ENCODE measurements at places on chromosomes 5 and 9.

DNA sequence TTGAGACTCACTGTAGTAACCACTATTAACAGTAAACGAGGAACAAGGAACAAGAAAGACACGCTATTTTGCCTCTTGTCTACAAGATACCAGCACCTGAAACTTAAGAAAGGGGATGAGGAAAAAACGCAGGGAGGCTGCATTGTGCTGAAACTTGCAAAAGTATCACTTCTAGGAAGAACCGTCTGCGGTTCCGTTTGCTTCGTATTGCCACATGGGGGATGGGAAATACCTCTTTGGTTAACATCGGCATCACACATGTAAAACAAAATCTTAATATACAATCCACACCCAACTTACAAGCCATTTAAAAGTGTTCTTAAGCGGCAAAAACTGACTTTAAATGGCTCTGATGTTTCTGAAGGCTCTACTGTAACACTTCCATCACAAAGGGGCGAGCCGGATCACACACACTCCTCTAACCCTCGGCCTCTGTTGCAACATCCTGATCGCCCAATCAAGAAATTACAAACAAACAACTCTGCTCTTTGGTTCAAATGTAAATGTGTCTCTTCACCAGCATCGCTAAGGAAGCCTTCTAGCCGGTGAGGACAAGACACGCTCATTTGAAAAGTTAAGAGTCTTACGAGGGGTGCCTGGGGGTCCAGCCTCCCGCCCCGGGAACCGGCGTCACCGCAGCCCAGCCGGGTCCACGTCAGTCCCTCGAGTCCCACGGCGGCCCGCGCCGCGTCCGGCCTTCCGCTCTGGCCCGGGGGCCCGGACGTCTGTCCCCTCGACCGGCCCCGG is 621 bp downstream of the SEC16A start:
- DNase-seq, result no peak

- no peak for DNase-seq
Measured at GRCh38 chr9:6733831-6734230, 23.9 kb upstream of the KDM4C start.

DNA sequence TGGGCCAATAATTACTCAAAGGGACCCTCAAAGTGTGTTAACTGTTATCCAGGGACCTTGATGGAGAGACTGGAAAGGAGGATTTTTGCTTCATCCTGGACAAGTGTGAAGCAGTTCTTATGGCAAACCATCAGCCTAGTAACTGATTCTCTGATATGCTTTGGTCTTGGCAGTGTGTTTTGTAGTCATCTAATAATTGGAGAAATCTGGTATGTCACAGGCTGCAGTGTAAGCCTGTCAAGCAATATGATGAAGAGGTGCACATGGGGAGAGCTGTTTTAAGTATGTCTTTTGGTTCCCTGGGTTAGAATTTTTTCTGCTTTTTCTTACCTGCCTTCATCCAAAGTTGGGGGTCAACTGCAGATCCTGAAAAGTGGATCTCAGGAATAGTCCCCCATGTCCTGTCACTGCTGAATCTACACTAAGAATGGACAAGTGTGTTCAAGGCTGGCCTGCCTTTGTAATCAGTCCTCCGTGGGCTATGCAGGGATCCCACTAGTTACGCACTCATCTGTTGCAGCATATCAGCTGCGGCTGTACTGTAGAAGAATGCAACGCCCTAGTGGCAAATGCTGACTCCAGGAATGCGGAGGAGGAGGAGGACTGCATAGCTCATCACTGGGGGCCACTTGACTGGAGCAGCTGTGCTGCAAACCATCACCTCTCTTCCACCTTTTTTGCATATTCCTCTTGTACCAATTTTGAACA is 1.9 kb downstream of the SPTAN1 start:
- no peak for DNase-seq

- DNase-seq, result no peak
Measured at GRCh38 chr9:135797507-135798262, 95.7 kb downstream of the KCNT1 start.

- DNase-seq, result no peak
Measured at GRCh38 chr5:137037848-137038247, 461.3 kb downstream of the SPOCK1 start.

DNA sequence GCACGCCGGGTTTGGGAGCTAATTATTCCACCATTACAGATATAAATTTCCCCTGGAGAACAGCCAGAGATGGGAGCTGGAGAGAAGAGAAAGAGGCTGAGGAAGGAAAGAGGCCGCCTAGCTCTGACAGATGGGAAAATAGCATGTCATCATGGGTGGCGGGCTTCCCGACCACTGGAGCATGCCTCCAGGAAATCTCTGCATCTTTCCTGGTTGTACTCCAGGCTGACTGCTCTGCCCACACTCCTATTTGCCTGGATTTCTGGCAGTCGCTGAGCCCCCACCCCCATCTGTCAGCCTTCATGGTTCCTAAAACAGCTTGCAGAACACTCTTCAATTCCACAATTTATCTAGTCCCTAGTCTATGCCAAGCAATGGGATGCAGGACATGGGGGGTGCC is 14.3 kb upstream of the GABRP start:
- no peak for DNase-seq

- no peak for DNase-seq
Measured at GRCh38 chr9:111871499-111871855, 25.1 kb upstream of the UGCG start.

GRCh38 chr5:176530393-176530982 is 6.7 kb downstream of the RNF44 start:
- DNase-seq, result no peak
